ENCODE measurements at places on chromosomes 7 and 10.
A peak's percentile ranks its signal among the peaks of the same experiment; 100 is the strongest.

GRCh38 chr10:103507235-103508191 is 14.0 kb downstream of the NEURL1 start:
- DNase-seq, result no peak

DNA sequence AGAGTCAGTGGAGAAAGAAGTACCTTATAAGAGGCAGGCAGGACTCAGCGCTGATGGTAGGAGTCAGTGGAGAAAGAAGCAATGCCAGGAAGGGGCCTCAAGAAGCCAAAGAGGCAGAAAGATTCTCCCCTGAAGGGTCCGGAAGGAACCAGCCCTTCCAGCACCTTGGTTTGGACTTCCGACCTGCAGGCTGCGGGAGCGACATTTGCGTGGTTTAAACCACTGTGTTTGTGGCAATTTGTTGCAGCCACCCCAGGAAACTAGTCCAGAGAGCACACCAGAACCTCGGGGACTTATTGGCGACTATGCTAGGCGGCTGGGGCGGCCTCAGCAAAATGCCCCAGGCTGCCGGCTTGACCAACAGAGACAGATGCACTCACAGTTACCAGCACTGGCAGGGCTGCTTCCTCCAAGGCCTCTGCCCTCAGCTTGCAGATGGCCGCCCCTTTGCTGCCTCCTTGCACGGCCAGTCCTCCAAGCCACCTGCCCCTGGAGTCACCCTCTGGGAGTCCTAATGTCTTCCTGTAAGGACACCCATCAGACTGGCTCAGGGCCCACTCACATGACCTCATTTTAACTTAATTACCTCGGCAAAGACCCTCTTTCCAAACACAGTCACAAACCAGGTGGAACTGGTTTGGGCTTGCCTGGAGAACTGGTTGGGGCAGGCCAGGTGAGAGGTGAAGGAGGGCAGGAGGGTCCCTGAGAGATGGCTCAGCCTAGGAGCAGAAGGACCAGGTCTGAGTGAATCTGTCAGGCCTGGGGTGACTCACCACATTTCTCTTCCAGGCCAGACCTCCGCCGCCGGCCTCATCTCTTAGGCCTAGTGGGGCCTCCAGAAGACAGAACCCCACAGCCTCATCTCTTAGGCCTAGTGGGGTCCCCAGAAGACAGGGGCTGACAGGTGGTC is 26.1 kb downstream of the CALML3 start:
- no peak for DNase-seq

DNA sequence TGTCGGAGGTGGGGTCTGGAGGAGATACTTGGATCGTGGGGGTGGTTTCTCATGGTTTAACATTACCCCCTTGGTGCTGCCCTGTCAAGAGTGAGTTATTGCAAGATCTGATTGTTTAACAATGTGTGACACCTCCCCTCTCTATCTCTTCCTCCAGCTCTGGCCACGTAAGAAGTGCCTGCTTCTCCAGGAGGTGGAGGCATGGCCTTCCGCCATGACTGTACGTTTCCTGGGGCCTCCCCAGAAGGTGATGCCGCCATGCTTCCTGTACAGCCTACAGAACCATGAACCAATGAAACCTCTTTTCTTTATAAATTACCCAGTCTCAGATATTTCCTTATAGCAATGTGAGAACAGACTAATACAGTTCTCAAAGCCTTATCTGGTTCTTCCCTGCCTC is 547.0 kb downstream of the CALN1 start:
- DNase-seq, result no peak

DNA sequence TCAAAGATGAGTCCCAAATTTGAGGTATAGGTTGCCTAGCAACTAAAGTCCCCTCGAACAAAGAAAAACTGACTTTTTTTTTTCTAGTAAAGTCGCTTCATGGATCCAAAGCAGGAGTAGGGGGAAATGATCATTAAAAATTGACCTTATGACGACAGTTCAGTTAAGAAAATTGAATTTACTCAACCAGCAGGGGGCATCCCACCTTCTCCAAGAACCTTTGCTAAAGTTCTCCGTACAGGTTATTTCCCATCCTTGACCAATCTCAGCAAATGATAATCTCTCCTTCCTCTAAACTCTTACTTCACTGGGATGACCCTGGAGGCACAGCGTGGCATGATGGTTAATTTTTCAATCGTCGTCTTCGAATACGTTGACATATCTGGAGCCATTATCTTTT is 228.3 kb downstream of the CALN1 start:
- DNase-seq, result no peak

- DNase-seq, result no peak
These were observed 22.7 kb downstream of the CYP2C19 start for GRCh38 chr10:94785211-94785610.

DNA sequence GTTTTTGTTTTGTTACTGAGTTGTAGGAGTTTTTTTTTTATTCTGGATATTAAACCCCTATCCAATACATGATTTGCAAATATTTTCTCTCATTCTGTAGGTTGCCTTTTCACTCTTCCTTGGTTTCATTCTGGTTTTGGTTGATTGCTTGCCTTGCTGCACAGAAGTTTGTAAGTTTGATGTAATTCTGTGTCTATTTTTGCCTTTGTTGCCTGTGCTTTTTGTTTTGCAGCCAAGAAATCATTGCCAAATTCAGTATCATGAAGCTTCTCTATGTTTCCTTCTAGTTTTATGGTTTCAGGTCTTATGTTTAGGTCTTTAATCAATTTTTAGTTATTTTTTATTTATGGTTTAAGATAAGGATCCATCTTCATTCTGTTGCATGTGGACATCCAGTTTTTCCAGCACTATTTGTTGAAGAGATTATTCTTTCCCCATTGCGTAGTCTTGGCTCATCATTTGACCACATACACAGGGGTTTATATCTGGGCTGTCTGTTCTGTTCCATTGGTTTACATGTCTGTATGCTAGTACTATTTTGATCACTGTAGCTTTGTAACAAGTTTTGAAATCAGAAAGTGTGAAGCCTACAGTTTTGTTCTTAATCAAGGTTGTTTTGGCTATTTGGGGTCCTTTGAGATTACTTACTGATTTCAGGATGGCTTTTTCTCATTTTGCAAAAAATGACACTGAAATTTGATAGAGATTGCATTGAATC is 26.4 kb downstream of the BMPR1A start:
- DNase-seq, result no peak

DNA sequence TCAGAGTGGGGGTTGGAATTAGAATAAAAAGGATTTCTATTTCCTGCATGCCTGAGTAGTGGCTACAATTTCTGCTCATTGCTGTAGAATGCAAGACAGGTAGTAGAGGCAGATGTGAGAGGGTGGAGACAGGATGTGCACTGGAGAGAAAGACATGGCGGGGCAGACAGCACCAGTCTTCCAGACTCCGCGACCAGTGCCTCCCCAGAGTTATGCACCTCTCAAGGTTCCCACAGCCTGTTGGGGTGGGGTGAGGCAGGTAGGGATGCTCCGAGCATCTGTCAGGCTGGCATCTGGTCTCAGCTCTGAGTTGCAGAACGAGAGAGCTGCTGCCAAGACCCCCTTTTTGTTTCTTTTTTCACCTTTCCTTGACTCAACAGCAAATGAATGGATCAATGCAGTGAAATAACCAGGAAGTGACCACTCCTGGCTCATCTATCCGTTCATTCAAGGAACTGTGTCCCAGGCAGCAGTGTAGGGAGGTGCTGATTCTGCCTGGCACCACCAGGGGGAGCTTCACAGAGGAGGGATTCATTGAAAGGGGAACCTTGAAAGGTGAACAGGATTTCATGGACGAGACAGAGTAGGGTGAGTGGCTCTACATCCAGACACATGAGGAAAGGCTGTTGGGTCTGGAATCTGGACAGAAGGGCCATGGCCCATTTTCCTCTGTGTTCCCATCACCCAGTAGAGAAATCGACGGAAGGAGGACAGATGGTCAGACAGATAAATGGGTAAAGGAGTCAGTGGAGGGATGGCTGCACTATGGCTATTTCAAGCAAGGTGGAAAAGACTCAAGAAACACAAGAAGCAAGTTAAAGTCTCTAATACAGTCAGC is 17.2 kb upstream of the SLC18A3 start:
- DNase-seq, result peak; percentile 52

GRCh38 chr10:1802413-1802812 is 65.1 kb upstream of the ADARB2 start:
- no peak for DNase-seq

GRCh38 chr7:64463636-64464375 is 99.1 kb downstream of the ZNF680 start:
- DNase-seq, result peak; percentile 8

DNA sequence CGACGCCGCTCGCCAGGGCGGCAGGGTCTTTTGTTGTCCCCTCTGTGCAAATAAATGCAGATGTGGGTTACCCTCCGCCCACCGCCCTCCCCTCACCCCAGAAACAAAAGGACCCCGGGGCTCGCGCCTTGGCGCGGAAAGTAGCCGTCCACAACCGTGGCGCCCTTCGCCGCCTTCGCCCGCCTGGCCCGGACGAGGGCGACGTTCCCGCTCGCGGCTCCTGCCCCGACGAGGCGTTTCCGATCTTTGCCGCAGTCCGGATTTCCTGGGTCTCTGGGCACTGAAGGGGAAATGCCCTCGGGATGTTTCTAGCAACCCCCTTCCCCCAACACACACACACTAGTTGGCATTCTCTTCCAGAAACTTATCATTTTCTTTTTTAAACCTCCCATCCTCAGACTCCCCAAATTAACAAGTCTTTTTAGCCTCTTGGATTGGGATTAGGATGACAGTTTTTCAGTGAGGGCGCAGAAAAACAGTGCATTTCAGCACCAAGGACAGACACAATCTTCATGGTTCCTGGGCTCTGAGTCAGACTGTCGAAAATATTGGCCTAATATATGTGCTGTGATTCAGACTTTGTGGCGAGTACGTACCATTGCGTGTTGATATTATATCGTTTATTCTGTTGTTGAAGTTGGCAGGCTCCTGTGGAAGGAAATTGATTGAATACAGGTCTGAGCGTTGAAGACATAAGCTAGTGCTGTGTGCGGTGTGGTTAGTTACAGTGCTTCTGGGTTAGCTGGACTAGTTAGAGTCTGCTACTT is 771 bp downstream of the PHYHIPL start:
- DNase-seq, result no peak

DNA sequence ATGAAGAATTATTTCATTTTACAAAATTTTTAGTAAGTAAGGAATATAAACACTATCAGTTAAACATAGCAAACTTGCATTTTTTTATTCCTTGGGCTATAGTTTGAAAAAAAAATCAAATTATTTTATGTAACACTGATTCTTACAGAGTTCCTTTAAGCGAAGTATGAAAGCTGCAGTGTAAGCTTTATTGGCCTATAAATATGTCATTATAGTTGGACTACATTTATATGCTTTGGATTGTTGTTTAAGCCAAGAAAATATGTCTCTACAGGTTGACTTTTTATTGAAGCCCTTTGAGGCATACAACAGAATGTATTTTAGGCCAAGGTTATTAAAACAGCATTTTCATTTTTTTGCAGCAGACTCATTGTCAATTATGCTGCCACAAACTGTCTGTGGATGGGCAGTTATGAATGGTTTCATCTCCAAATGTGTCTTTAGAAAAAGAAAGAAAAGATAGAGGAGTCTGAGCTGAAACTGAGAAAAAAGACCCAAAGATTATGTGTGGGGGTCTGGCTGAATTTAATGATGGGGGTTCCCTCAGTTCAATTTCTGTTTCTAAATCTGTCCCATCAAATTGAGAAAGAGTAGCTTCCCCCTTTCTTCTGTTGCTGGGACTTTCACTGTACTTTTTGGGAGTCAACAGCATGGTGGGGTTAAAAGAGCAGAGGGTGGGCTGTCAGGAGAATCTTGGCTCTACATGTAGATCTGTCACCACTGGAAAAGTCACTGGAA is 43.1 kb downstream of the ARID5B start:
- no peak for DNase-seq

GRCh38 chr7:842431-843031 is 10.3 kb downstream of the SUN1 start:
- no peak for DNase-seq

- DNase-seq, result no peak
These were observed 11.2 kb upstream of the FRMPD2 start for GRCh38 chr10:48285710-48286109.

GRCh38 chr10:71835671-71836595 is 15.1 kb downstream of the PSAP start:
- DNase-seq, result no peak
